IMR-90 (cell line): ENCODE measurements at places on chromosomes 2 and 18. TPM values are rescaled to one million over a fixed set of nuclear protein-coding genes. Genes with fewer than 3 reads are reported as not detected.

The REG3A gene
- total RNA-seq: not detected in 2 replicates

The LIMS3 gene
- 4.4 and 12.7 TPM in 2 replicates for total RNA-seq

The IL1A gene
- total RNA-seq: 0.83 and 1.1 TPM in 2 replicates

The COL3A1 gene
- 408 and 411 TPM in 2 replicates for total RNA-seq

The DCDC2C gene
- not detected in 2 replicates for total RNA-seq

The VSNL1 gene
- 0.28 and 0.36 TPM in 2 replicates for total RNA-seq

The ALPI gene
- not detected in 2 replicates for total RNA-seq

The IFIH1 gene
- 1.4 and 2.2 TPM in 2 replicates for total RNA-seq

The FBXO36 gene
- 2.2 TPM in 2 replicates for total RNA-seq

The GREB1 gene
- not detected in 2 replicates for total RNA-seq

- no peak for DNase-seq
- no peaks in the 10 kb centered on the region for H3K4me1 ChIP-seq
- no peak overlapping the region for H3K4me3 ChIP-seq
Observed at GRCh38 chr2:2519381-2519780, 188.3 kb upstream of the MYT1L start.

DNA sequence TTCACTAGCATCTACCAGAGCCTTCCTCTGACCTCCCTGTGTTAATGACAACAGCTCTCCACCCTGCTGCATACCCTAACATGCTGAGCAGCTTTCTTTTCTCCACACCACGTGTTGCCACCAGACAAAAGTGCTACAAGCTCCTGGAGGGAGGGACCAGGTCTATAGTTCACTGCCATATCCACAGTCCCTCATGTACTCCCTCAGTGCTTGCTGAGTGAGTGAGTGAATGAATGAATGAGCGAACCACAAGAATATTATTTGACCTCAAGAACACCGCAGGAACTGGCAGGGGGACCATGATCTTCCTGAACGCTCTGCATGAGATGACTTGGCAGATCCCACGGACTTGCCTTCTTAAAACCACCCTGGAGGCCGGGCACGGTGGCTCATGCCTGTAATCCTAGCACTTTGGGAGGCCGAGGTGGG, 47.4 kb upstream of the CAB39 start:
- no peaks in the 10 kb centered on the region for H3K27me3 ChIP-seq
- H3K4me1 ChIP-seq: peaks cover 26% of the 10 kb centered on the region
- H3K36me3 ChIP-seq: no peaks in the 10 kb centered on the region
- no peak for DNase-seq

DNA sequence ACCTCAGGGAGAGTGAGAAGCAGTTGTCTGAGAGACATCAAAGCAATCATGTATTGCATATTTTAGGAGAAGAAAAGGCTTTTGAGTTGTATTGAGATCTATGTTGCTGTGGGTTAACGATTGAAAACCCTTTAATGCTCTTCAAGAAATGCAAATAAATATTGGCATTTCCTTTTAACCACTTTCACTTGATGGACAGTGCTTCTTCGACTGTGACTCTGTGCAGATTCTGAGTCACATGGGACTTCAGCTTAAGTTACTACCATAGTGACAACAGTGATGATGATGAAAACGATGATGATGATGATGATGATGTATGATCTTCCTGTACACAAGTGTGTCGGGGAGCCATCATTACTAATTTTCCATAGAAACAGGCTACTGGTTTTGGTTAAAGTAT, 181.8 kb downstream of the AKAIN1 start:
- H3K4me3 ChIP-seq: no peak overlapping the region
- no peak overlapping the region for H3K27ac ChIP-seq
- no peak for DNase-seq
- no peaks in the 10 kb centered on the region for H3K4me1 ChIP-seq

GRCh38 chr2:3242747-3243369, 134.8 kb downstream of the EIPR1 start:
- H3K36me3 ChIP-seq: no peaks in the 10 kb centered on the region
- H3K27ac ChIP-seq: no peak overlapping the region
- DNase-seq: peak; percentile 27
- no peaks in the 10 kb centered on the region for H3K27me3 ChIP-seq
- H3K4me1 ChIP-seq: no peaks in the 10 kb centered on the region

DNA sequence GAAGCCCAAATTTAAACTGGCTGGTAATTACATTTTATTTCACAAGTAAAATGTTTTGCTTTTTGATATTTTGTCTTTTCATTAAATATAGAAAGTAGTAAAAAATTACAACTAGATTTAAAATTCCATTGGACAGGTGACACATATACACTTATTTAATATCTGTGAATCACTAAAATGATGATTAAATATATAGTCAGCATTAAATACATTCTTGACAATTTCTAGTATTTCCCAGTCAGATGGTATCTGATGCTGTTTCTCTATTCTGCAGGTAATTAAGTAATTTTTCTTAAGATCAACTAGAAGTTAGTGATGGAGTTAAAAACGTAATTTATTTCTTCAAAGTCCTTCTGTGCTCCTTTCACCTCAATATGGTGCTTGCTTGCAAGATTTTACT, 237.8 kb downstream of the LRRTM4 start:
- no peak for DNase-seq
- H3K27ac ChIP-seq: no peak overlapping the region
- H3K36me3 ChIP-seq: no peaks in the 10 kb centered on the region

- no peaks in the 10 kb centered on the region for H3K36me3 ChIP-seq
- no peaks in the 10 kb centered on the region for H3K27me3 ChIP-seq
- H3K27ac ChIP-seq: no peak overlapping the region
- no peak overlapping the region for H3K4me3 ChIP-seq
Observed at GRCh38 chr2:12930391-12930790, 213.7 kb downstream of the TRIB2 start.

DNA sequence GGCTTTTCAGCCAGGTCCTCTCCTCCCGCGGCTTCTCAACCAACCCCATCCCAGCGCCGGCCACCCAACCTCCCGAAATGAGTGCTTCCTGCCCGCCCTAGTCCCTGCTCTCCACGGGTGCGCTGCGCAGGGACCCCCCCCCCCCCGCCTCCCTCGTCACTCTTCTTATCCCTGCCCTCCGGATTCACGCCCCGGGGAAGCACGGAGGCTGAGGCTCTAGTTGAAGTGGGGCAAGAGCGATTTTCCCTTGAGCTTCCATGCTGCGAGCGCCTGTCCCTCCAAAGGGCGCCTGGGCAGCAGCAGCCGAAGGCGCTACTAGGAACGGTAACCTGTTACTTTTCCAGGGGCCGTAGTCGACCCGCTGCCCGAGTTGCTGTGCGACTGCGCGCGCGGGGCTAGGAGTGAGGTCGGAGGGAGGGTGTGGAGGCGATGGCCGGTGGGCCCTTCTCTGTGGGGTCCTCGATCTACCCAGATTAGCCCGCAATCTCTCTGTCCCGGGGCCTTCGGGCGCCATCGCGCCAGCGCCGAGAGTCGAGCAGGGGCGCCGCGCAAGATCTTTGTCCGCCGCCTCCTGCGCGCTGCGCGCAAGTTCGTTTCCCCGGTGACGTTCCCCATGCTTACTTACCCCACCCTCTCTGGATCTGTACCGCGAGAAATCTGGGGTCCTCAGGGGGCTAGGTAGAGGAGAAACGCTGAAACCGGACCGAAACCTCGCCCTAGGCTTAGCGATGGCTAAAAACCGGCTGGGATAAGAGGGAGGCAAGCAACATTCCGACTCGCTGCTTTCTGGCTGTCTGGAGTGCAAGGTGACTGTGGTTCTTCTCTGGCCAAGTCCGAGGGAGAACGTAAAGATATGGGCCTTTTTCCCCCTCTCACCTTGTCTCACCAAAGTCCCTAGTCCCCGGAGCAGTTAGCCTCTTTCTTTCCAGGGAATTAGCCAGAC, 677 bp downstream of the GAD1 start:
- H3K27ac ChIP-seq: no peak overlapping the region
- peaks cover 1% of the 10 kb centered on the region; the same call in 1 of the 2 replicates for H3K4me1 ChIP-seq
- H3K4me3 ChIP-seq: peak overlapping the region; percentile 23
- DNase-seq: peak; percentile 5

- no peak overlapping the region for H3K4me3 ChIP-seq
- no peak for DNase-seq
- no peaks in the 10 kb centered on the region; the same call in 1 of the 2 replicates for H3K4me1 ChIP-seq
- no peaks in the 10 kb centered on the region for H3K27me3 ChIP-seq
Observed at GRCh38 chr2:172513524-172513900, 42.4 kb upstream of the PDK1 start.

DNA sequence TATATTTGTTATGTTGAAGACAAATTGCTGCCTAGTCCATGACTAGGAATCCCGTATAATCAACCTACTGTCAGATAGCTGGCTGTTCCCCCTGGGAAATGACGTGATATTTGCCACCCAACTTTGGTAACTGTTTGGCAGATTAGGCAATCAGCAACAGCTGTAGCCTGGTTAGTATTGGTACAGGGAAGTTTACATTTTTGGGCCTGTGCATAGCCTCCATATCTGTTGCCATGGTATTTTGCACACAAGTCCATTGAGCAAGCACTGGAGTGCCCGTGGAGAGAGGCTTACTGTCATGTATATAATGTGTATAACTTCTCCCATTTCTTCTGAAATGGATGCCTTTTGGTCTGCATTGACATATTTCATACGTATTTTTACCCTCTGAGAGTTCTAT, 27.7 kb downstream of the BIRC6 start:
- H3K4me3 ChIP-seq: no peak overlapping the region
- H3K4me1 ChIP-seq: no peaks in the 10 kb centered on the region
- DNase-seq: peak; percentile 18
- peaks cover 42% of the 10 kb centered on the region for H3K36me3 ChIP-seq
- no peak overlapping the region for H3K27ac ChIP-seq

- no peaks in the 10 kb centered on the region for H3K27me3 ChIP-seq
- no peaks in the 10 kb centered on the region for H3K4me1 ChIP-seq
- no peak overlapping the region for H3K4me3 ChIP-seq
- no peak for DNase-seq
Observed at GRCh38 chr2:55239656-55240222, 7.3 kb downstream of the RPS27A start.

DNA sequence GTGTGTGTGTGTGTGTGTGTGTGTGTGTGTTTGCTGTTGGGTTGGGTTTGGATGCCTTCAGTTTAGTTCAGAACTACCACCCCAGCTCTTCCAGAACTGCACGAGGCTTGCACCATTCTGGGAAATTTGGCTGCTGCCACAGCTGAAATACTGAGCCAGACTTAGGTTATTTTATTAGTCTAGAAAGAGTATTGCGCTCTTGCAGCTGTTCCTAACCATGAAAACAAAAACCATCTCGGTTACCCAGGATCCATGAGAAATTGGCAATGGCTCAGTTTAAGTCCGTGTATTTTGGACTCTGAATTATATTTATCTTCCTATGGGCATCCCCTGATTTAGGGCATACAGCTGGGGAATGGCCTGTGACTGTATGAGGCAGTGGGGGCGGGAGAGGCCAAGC, 83.2 kb downstream of the TANC1 start:
- 0 out of 2 replicates have a peak overlapping the region, but pooled peaks have one; percentile 15 for H3K27ac ChIP-seq
- H3K4me3 ChIP-seq: no peak overlapping the region
- peak; percentile 45 for DNase-seq

DNA sequence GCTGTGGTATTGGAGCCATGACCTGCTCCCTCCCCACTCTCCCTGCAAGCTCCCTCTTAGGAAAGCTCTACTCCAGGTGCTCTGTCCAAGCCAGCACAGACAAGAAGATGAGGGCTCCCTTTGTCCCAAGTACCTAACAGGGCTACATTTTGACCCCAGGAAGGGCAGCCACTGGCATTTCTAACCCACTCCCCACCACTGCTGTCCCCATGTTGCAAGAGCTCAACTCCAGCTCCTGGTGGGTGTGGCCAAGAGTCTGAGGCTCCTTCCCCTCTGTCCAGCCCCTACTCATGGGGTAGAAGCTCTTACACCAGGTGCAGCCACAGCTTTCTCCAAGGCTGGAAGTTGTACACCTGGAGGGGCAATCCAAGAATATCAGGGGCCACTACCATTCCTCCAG, 127.0 kb upstream of the NPAS2 start:
- H3K27me3 ChIP-seq: peaks cover 13% of the 10 kb centered on the region
- H3K4me3 ChIP-seq: no peak overlapping the region
- H3K36me3 ChIP-seq: no peaks in the 10 kb centered on the region
- no peak for DNase-seq

DNA sequence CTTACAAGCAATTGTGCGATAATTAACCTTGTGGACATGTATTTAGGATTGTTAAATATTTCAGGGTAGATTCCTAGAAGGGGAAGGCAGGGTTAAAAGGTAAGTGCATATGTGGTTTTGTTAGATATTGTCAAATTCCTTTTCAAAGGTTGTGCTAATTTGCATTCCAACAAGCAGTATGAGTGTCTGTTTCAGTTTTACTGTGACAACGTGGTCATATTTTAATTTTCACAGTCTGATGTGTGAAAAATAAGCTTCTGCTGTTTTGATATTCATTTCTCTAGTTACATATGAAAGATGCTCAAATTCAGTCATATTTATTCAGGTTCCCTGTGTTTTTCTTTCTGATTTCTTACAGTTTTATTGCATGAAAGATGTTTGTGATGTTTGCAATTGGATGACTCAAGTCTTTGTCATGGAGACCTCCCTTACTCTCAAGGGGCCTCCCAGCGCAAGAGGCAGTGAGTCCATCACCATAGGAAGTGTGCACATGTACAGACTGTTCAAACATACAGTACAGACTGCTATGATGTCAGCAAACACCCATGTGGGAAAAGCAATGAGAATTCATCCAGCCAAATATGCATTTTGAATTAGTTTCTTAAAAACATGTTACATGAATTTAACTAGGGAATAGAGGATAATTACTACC, 310.8 kb downstream of the GALR1 start:
- H3K4me1 ChIP-seq: no peaks in the 10 kb centered on the region
- H3K4me3 ChIP-seq: no peak overlapping the region
- no peak overlapping the region for H3K27ac ChIP-seq
- no peaks in the 10 kb centered on the region for H3K36me3 ChIP-seq

DNA sequence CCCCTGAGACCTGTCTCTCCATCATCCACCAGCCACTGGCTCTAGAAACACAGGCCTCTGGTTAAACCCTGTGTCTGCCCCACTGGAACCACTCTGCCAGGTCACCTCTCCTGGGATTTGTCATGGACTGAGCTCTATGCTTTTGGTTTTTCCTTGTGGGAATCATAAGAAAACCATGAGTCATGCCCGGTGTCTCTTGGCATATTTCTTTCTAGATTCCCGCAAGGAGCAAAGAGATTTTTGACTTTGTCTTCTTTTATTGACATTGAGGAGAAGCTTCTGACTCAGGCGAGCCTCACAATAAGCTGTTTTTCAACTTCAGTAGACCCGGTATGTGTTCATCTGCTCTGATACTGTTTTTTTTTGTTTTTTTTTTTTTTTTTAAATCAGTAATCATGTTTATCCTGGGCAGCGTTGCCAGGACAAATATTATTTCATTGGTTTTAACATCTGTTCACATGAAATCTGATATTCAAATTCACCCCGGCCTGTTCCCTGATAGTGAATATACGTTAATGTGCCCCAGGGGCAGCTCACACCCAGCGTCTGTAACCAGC, 207.1 kb downstream of the ACKR3 start:
- H3K4me1 ChIP-seq: no peaks in the 10 kb centered on the region
- H3K36me3 ChIP-seq: no peaks in the 10 kb centered on the region
- peaks cover 8% of the 10 kb centered on the region; the same call in 1 of the 2 replicates for H3K27me3 ChIP-seq
- no peak overlapping the region for H3K4me3 ChIP-seq
